Prostate gland (tissue), 2 donors: ENCODE measurements at places on chromosomes 5 and 9.

- DNase-seq: peak; percentile 47
These were observed 21.4 kb upstream of the FLT4 start for GRCh38 chr5:180670586-180671359.

GRCh38 chr5:160442824-160443431 is 21.3 kb downstream of the PTTG1 start:
- no peak for DNase-seq

DNA sequence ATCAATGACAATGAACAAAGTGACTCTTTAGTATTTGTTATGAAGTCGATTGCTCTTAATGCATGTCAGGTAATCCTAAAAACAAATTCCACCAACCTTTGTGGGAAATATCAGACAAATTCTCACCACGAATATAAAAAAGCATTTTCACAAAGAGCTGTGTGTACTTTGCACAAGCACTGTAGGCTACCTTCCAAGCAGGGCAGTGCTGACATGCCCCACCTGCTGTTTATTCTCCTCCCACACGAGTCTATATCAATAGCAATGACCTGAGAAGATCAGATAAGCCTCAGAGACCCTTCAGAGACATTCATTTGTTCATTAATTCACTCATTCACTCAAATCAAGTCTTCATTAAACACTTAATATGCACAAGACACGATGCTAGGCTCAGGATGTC is 469.1 kb downstream of the ZSWIM6 start:
- DNase-seq: no peak

DNA sequence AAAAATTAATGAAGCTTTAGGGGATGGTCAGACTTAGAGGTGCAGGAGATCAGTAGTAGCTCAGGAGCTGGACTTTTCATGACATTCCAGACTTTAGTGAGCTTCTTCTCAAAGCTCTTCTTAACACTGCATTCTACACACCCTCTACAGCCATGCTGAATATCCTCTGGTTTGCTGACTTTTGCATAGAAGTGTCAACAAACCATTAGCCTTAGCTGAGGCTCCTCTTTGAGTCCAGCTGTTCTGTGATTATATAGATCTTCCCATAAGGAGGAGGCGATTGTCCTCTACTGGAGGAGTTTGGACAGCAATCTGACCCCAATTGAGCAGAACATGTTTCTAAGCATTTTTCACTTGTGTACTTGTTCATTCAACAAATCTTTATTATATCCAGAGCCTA is 75.0 kb upstream of the RUSC2 start:
- DNase-seq: no peak

- DNase-seq: no peak
These were observed 26.5 kb upstream of the KCNN2 start for GRCh38 chr5:114335391-114335790.

DNA sequence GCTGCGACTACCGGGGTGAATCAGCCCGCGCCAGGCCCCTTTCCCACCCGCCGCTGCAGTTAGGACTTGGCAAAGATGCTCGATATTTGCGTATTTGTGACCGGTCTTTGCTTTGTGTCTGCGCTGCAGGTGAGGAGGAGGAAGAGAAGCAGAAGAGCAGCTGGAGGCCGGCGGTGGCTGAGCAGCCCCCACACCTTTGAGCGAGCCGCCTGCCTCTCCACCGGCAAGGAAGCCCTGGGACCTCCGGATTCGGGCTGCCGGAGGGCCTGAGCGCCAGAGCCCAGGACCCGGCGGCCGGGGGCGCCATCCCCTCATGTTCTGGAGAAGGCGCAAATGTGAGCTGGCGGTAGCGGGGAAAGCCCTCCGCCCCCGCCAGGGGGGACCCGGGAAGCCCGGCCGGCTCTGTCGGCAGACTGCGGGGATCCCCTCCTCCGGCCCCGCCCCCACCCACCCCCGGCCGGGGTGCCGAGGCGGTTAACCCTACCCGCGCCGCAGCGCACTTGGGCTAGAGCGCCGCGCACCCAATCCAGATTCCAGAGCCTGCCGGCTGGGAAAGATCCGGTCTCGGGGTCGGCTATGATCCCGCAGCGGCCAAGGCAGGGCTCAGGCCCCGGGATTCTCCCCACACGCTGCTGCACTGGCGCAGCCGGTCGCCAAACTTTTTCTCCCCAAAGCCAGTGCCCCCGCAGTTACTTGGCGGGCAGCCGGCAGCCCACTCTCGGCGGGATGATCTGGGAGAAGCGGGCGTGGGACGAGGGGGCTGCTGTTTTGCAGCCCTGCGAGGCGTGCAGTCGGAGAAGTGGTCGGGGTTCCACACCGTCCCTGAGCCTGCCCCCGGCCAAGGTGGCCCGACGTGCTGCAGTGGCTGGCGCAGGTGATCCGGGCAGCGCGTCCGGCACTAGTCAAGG is 800 bp upstream of the KCNN2 start:
- peak; percentile 52 for DNase-seq
